Activated CD4-positive, alpha-beta T cell treated with anti-CD3 and anti-CD28 coated beads, Interleukin-2, amount 50 U/mL, for 16 hours (primary cell): ENCODE measurements at places on chromosomes 5 and 9.

- no peak for DNase-seq
These were observed 37.9 kb upstream of the TTC1 start for GRCh38 chr5:159971038-159971437.

GRCh38 chr5:10323588-10324488 is 16.1 kb upstream of the CMBL start:
- DNase-seq, result no peak

DNA sequence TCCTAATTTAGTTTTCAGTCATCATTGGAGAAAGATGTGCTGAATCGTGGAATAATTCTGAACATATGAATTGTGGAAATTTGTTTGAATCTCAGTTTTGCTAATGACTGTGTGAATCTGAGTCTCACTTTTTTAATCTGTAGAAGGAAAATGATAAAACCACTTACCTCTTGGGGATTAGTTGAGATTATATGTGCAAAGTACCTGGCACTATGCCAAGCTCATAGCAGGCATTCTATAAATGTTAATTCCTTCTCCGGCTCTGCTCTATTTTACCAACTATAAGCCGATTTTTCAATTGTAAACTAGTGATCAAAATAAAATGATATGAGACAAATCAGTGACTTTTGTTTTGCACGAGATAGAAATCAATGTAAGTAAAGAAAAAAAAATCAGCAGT is 290.8 kb downstream of the TRPM3 start:
- DNase-seq, result no peak

GRCh38 chr9:96661711-96662110 is 6.6 kb upstream of the PRXL2C start:
- no peak for DNase-seq
